ENCODE measurements at places on chromosomes 13 and 19.

GRCh38 chr13:100300243-100300642 lies 211.3 kb downstream of the PCCA start:
- no peaks in the 10 kb centered on the region for H3K36me3 ChIP-seq
- DNase-seq: no peak

GRCh38 chr13:50613356-50613831 lies 230.1 kb downstream of the DLEU7 start:
- H3K27me3 ChIP-seq: peaks cover 9% of the 10 kb centered on the region
- H3K4me1 ChIP-seq: peaks cover 8% of the 10 kb centered on the region
- H3K4me3 ChIP-seq: no peak overlapping the region
- H3K36me3 ChIP-seq: no peaks in the 10 kb centered on the region
- H3K27ac ChIP-seq: no peak overlapping the region

DNA sequence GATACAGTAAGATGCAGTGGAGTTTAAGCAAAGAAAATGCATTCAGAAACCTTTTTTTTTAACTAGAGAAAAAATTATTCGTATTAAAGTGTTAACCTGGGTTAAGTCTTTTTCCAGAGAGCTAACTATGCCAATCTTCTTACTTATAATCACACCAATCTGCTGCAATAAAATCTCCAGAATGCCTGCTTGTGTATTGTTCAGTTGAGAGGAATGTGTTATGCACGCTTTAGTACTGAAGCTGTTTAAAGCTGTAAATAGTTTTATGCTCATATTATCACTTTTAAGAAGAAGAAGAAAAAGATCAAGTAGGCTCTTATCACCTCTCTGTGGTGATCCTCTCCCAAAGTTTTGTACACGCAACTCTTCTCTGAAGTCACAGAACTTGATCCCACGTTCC lies 528.7 kb downstream of the RFC3 start:
- H3K4me1 ChIP-seq: no peaks in the 10 kb centered on the region
- H3K27ac ChIP-seq: no peak overlapping the region
- DNase-seq: no peak
- no peak overlapping the region for H3K4me3 ChIP-seq
- H3K27me3 ChIP-seq: no peaks in the 10 kb centered on the region

GRCh38 chr19:45770192-45771101 lies 1.4 kb upstream of the SIX5 start:
- H3K4me1 ChIP-seq: peaks cover 10% of the 10 kb centered on the region
- peaks cover 10% of the 10 kb centered on the region for H3K27me3 ChIP-seq
- peak; percentile 93 for DNase-seq
- peaks cover 3% of the 10 kb centered on the region for H3K36me3 ChIP-seq
- no peak overlapping the region for H3K27ac ChIP-seq

DNA sequence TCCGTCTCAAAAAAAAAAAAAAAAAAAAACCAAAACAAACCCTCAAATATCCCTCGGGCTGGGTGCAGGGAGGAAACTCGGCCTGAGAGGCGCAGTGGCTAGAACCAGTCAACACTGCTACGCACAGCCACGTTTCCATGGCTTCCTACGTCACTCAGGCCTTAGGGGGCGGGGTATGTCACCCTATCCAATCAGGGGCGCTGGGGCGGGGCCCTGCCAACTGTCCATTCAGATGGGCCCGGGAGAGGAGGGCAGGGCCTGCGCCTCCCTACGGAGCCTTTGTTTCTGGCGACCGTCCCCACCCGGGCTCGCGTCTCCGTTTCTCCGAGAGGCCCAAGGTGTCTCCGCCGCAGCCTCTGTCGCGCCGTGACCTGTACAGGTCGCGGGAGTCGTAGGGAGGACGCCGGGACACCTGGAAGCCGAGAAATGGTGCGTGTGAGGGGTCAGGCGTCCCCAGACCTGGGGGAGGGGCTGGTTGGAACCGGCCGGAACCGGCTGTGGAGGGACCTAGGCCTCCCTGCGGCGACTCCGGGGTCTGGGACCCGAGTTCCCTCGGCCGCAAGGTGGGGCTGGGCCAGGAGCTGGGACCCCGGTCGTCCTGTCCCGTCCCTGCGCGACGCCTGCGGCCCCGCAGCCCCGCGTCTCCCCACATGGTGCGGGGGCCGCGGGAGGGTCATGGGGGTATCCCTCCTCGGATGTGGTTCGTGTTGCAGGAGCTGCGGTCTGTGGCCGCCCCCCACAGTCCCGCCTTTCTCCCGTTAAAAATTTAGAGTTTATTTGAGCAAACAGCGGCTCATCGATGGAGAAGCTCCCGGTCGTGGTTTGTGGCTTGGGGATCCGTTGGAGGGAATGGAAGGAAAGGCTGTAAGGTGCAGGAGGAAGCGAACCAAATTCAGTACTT lies at the start of gene ZNF627:
Gene ZNF627, plus strand, starts transcription at position 282 of the 901 bp plus-strand sequence. Its CDS starts 145 bp downstream, at position 427.
- peak; percentile 99 for DNase-seq
- peaks cover 34% of the 10 kb centered on the region for H3K4me1 ChIP-seq
- H3K27me3 ChIP-seq: no peaks in the 10 kb centered on the region
- peak within 1 kb of the TSS; percentile 91 for H3K27ac ChIP-seq

DNA sequence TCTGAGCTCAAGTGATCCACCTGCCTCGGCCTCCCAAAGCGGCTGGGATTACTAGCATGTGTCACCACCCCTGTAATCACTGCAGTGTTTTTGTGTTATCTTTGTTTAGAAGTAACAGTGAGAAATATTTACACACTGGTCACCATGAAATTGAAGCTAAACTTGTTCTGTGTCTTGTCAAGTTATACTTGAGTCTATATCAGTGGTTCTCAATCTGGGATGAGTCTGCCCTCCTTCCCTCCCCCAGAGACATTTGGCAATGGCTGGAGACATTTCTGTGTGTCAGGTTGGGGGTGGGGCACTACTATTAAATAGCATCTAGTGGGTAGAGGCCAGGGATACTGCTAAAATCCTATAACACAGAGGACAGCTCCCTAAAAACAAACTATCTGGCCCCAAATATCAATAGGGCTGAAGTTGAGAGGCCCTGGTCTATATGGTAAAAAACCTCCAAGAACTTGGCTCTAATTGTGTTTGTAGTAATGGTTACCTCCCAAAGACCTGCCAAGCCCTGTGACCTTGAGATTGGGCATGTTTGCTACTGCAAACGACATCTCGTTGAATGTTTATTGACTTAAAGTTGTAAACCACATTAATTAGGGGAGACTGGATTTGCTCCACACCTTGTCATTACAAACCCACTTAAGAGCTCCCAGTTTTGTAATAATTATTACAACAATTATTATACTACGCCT lies 6.9 kb downstream of the CTU1 start:
- no peaks in the 10 kb centered on the region for H3K27me3 ChIP-seq
- peaks cover 41% of the 10 kb centered on the region for H3K36me3 ChIP-seq
- DNase-seq: no peak
- H3K4me1 ChIP-seq: peaks cover 37% of the 10 kb centered on the region
- no peak overlapping the region for H3K27ac ChIP-seq
- H3K4me3 ChIP-seq: no peak overlapping the region

DNA sequence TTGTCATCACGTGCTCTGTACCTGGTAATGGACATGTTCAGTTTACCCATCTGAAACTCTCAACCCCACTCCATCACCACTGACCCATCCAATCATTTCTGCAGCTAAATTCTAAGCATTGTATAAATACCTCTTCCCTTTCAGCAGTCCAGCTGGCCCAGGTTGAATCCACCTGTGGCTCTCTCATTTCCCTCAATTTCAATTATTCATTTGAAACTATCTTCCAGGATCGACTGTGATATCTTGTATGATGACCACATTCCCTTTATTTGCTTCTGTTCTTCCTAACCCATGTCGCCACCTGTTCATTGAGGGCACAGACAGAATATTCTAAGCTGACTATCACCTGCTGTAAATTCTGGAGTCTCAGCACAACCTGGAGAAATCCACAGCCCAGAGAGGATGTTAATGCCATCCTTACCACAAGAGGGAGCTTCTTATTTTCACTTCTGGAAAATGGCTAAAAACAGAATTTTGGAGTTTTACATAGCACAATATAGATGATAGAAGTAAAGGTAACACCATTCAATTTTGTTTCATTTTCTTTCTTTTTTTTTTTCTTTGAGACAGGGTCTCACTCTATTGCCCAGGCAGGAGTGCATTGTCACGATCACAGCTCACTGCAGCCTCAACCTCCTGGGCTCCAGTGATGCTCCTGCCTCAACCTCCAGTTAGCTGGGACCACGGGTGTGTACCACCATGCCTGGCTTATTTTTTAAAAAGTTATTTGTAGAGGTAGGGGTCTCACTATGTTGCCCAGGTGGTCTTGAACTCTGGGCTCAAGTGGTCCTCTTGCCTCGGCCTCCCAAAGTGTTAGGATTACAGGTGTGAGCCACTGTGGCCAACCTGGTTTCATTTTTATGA lies 38.6 kb downstream of the ZNF823 start:
- no peak overlapping the region for H3K27ac ChIP-seq
- no peak overlapping the region for H3K4me3 ChIP-seq
- no peak for DNase-seq
- no peaks in the 10 kb centered on the region for H3K36me3 ChIP-seq

DNA sequence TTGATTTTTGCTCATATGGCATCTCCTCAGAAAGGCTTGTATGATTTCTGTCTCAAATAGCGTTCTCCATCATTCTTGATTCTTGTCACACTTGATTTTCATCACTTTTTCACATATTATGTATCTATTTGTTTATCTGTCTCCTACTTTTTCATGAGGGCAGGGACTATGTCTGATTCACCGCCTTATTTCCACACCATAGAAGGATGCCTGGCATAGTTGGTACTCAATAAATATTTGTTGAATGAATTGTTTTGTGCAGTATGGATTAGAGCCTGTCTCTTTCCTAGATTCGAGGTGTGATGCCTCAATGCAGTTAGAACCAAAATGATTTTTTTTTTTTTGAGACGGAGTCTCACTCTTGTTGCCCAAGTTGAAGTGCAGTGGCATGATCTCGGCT lies 12.1 kb downstream of the SAE1 start:
- H3K27ac ChIP-seq: no peak overlapping the region
- DNase-seq: no peak
- peaks cover 56% of the 10 kb centered on the region for H3K36me3 ChIP-seq
- peaks cover 63% of the 10 kb centered on the region for H3K4me1 ChIP-seq
- no peak overlapping the region for H3K4me3 ChIP-seq

GRCh38 chr19:21691661-21692060 lies 75.7 kb downstream of the ZNF100 start:
- no peak for DNase-seq
- H3K4me3 ChIP-seq: no peak overlapping the region
- no peaks in the 10 kb centered on the region for H3K36me3 ChIP-seq

GRCh38 chr13:96967248-96967745 lies 27.0 kb downstream of the OXGR1 start:
- DNase-seq: no peak
- no peaks in the 10 kb centered on the region for H3K4me1 ChIP-seq
- no peaks in the 10 kb centered on the region for H3K36me3 ChIP-seq
- peaks cover 2% of the 10 kb centered on the region for H3K27me3 ChIP-seq

DNA sequence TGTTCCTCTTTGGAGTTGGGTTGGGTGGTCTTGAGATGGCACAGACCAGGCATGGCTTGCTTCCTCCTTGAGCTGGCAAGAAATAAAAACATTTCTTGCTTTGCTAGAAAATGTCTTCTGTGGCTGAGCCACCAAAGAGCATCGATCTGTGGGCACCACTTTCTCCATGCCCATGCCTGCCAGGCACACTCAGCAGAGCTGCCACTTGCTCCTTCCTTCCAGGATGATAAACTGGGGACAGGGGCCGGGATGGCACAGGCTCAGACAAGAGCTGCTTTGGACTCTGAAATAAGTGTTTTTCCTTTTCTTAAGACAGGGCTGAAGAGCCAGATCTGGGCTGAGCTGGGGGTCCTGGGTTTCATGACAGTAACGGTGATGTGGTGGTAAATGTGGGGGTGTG lies 32.8 kb downstream of the NFIX start:
- H3K36me3 ChIP-seq: peaks cover 8% of the 10 kb centered on the region
- no peak overlapping the region for H3K27ac ChIP-seq
- H3K27me3 ChIP-seq: peaks cover 19% of the 10 kb centered on the region
- H3K4me1 ChIP-seq: peaks cover 13% of the 10 kb centered on the region
- H3K4me3 ChIP-seq: no peak overlapping the region

DNA sequence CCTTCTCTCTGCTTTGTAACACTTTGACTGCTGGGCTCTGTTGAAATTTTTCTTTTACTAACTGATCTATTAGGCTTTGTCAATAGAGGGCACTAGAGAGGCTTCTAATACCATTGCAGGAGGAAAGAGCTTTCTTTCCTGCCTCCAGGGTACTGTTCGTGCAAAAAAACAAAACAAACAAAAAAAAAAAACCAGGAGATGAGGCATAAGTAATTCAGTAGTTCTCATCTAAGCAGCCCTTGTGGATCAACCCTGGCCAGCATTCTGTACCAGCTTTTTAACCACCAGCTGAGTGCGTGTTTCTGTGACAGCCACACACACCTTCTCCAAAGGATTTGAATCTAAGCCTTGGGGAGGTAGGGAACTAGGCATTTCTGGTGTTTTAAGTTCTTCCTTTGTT lies 1707.6 kb upstream of the SLC10A2 start:
- no peaks in the 10 kb centered on the region for H3K27me3 ChIP-seq
- H3K4me1 ChIP-seq: no peaks in the 10 kb centered on the region
- H3K4me3 ChIP-seq: no peak overlapping the region
- H3K36me3 ChIP-seq: no peaks in the 10 kb centered on the region

Data from activated CD4-positive, alpha-beta T cell treated with anti-CD3 and anti-CD28 coated beads for 36 hours (primary cell).